Stimulated activated CD4-positive, alpha-beta T cell treated with anti-CD3 and anti-CD28 coated beads, Interleukin-15, amount 100 ng/mL, for 48 hours (primary cell): ENCODE measurements at places on chromosomes 7 and 10.
A peak's percentile ranks its signal among the peaks of the same experiment; 100 is the strongest.

DNA sequence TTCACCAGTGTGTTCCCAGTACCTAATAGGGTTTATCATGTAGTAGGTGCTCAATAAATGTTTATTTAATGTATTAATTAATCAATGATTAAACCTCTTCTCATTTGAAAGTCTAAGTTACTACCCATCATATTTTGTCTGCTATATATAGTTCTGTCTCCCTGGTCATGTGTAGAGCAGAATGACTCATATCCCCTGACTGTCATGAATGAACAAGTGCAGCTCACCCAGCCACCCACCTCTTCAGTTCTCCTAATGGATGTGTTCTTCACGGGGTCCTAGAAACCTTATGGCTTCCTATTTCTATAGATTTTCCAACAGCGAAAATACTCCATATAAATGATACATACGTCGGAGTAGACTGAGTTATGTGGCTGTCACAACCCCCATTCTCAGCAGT is 64.5 kb downstream of the HIF1AN start:
- no peak for DNase-seq

GRCh38 chr10:5895804-5896203 is 5.8 kb downstream of the FBH1 start:
- no peak for DNase-seq

DNA sequence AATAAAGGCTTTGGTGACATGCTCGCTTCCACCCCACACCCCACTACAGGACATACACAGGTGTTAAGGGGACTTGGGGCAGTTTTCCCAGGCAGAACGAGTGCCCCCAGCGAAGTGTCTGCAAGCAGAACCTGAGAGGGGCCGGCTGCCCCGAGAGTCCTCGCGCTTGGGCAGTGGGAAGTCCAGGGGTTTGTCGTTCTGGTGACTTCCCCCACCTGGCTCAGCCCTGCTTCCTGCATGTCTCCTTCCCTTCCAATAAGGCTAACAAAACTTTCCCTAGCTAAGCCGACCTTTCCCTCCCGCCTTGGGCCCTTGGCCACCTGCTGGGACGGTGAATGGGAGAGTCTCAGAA is 916 bp downstream of the VWA2 start:
- DNase-seq, result no peak

DNA sequence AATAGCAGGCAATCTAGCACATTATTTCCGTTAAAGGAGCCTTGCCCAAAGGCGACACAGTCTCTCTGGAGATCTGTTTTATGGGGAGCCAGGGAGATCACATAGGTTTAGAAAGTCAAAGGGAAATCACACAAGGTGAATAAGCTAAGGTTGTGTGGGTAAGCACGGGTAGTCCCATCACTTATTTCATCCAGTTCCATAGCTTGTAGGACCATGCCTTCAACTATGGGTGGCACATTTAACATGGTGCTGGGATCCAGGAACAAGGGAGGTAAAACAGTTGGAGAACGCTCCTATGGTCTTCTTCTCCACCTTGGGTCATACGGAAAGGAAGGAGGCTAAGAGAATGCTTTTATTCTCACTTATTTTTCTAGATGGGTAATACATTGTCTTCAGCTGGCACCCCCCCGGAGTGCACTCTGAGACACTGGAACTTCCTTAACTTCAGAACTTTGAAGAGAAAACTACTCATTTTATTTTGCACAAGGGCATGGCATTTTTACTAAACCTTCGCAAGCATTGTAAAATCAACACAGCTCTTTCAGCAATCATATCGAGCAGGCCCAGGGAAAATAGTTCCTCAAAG is 435.4 kb downstream of the KIF20B start:
- no peak for DNase-seq

DNA sequence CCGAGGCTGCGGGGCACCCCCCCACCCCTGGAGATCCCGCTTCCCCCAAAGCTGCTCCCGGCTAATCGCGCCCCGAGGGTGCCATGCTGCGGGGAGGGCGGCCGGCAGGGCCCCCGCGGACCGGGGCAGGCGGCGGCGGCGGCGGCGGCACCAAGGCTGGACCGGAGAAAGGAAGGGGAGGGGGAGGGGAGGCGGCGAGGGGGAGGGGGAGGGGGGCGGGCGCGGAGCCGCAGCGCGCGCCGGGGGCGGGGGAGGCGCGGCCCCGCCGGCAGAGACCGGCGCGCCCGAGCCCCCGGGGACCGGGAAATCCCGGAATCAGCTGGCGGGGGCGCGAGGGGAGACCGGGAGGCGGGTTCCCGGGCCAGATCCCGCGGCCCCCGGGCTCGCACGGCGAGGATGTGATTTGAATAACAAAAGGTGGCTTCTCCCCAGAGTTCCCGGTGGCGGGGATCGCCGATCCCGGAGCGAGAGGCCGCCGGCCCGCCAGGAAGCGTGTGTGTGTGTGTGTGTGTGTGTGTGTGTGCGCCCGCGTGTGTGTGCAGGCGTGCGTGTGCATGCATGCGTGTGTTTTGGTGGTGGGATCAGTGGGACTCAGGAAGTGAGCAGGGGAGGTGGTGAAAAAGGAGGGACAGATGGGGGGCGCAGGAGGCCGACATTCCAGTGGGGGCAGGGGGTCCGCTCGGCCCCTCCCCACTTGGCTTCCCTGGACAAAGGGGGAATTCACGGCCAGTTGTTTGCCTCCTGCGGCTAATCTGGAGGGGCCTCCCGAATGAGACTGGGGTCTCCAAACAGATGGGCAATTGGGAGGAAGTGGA is 99.5 kb downstream of the HIP1 start:
- no peak for DNase-seq

DNA sequence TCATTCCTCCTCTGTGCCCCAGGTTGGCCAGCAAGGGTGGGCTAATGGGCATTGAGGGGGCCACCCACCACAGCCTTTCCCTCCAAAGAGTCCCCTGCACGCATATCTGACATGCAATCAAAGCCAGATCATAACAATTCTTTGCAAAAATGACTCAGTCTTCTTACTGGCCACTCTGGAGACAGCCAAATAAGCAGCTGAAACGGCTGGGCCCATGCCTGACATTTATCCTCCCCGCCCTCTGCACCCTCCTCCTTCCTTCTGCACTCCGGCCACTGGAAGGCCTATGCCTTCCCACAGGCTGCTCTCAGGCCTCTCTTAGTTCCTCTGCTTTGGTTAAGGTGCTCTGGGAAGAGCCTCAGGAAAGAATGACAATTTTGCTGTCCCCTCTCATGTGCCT is 29.2 kb upstream of the NPFFR1 start:
- no peak for DNase-seq

GRCh38 chr7:77330169-77330882 is 85.8 kb downstream of the GSAP start:
- no peak for DNase-seq

DNA sequence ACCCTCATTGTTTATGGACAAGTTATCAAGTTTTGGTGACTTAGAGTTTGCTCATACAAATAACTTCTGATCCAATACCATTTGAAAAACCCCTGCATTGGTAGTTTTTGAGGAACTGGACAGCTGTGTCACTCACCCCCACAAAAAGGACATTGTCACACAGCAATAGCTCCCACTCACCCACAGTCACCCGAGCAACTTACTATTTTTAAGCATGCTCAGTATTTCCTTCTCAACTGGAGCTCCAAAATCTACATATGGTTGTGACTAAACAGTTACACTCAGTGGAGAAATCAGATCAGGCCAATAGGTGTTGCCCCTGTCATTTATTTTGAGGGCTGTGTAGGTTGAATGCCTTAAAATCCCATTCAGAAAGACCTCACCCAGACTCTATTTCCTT is 165.2 kb upstream of the AUTS2 start:
- no peak for DNase-seq

GRCh38 chr10:96587264-96588059 is 650 bp upstream of the TM9SF3 start:
- DNase-seq, result peak; percentile 24

DNA sequence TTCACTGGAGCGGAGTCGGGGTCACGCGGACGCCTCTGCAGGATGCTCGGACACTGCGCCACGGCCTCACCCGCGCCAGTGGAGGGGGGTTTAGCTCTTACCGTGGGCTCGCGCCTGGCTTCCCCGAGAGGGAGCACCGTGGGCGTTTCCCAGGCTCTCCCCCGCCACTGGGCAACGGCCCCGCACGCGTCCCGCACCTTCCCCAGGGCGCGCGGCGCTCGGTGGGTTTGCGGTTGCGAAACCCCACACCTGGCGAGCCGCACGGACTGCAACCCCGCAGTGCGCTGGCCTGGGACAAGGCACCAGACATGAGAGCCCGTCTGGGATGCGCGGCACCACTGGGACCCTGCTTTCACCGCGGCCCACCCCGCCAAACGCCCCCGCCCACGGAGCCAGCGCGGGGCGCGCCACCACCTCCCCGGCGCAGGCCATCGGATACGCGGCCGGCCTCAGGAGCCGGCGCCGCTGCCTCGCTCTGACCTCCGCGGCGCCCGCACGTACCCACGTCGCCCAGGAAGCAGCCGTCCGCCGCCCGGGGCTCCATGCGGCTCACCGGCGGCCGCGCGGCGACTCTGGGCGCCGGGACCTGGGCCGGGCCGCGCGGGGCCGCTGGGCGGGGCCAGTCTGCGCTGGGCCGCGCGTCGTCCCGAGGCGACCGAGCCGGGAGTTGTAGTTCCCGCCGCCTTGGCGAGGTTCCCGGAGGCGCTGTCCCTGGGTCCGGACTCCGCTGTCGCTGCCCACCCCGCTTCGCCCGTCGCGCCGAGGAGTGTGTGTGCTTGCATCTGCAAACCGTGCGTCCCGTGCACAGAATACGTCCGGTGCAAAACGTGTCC is at the start of gene ASB13:
TSS of gene ASB13 (minus strand) at position 588 of the 833 bp plus-strand sequence. CDS start at position 544, 44 bp downstream.
- peak; percentile 29 for DNase-seq

GRCh38 chr10:133379801-133380666 is 972 bp downstream of the PAOX start:
- DNase-seq, result no peak

- DNase-seq, result no peak
Measured at GRCh38 chr7:105060923-105061322, 46.9 kb downstream of the KMT2E start.

GRCh38 chr7:155524018-155524556 is 22.3 kb downstream of the CNPY1 start:
- no peak for DNase-seq

DNA sequence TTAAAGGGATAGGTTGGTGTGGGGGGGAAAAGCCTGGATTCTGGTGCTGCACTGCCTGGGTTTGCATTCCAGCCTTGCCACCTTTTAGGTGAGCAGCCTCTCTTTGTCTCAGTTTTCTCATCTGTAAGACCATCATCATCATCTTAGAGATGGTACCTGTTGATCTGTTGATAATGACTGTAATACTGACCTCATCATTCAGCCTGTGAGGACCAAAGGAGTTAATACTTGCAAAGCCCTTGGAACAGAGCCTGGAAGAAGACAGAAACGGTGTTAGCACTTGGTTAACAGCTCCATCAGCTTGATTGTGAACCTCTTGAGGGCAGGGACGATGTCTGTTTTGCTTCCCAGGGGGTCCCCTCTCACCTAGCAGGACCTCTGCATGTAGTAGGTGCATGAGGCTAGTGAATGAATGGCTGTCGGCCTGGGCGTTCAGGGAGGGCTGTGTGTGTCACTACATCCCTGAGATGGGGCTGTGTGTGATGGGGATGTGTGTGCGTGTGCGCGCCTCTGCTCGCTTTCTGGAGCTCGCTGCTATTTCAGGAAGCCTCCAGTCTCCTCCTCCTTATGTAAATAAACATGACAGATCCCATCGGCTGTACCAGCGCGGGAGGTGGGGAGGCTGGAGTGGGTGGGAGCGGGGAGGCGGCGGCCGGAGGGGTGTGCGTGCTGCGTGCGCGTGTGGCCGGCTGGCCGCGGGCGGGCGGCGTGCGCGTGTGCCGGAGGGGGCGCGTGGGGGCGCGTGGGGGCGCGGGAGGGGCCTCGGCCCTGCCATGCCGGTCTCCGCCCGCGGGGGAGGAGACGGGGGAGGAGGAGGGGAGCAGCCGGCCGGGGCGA is 61.2 kb downstream of the NEURL1 start:
- no peak for DNase-seq

DNA sequence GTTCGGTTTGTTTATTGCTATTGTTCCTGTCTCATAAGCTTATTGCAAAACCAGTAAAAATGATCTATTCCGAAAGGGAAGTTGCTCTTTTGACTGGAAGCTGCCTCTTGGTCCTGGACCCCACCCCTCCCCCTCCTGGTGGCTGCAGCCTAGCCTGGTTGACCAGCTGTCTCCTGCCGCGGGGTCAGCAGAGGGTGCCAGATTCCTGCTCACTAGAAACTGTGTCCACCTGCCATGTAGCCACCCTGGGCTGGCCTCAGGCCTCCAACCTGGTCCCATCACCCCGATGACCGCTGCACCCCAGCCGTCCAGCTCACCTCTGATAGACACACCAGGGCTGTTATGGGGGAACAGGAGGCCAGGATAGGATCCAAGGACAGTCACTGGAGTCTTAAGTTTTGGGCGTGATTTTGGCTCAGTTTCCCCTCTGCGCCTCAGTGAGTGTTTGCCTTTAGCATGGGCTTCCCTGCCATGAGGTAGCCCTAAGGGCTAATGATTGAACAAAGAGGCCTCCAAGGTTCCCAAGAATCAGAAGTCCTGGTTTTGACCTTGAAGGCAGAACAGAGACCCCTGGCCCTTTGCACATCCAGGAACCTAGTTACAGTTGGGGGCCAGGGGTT is 32.9 kb upstream of the SLF2 start:
- no peak for DNase-seq

DNA sequence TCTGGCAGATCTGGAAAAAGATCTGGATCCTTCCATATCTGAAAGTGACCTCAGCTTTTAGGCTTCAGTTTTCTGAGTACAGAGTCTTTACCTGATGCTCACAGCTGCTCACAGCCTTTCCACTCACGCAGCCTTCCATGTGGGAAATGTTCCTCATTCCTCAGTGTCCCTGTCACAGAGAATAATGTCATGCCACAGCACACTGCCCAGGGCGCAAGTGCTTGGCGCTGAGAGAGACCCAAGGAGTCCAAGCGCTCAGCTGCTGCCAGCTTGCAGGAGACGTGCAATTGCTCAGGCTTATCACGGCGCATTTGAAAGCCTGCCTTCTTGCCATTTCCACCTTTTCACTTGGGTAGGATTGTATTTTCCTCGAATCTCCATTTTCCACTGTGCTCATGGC is 271.9 kb upstream of the MKI67 start:
- DNase-seq, result no peak

DNA sequence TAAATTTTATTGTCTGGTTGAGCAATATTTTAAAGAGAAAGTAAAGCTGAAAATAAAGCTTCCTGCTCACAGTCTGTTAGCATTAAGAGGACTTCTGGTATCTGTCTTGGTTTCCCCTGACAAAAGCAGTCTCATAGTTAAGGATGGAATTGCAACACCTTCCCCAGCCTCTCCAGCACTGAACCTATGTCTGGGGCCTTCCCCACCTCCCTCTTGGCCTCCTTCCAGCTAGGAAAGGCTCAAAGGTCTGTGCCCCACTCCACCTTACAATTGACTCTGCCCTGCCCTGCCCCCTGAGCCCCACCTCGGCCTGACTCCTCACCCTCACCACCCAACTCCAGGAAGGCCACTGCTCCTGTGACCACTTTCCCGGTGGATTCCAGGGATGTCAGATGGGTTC is 33.2 kb downstream of the COL17A1 start:
- DNase-seq, result no peak
